Right renal pelvis (tissue), 4 donors: ENCODE measurements at places on chromosomes 13 and 19.

- no peak for DNase-seq
Observed at GRCh38 chr19:40561947-40562346, 14.7 kb upstream of the SHKBP1 start.

DNA sequence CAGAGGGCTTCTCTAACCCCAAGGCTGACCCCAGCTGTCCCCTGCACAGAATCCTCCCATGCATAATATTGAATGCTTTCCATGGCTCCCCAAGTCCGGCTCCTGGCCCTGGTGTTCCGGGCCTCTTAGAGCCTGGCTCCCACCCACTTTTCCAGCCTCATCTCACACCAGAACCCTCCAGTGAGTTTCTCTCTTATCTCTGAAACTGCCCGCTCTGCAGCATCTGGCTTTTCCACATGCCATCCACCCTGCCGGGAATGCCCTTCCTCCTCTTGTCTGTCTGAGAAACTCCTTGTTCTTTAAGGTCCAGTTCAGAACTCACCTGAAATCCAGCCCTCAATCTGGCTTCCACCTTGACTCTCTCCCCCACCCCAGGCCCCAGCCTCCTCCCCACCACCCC lies 6.8 kb downstream of the SYNGR4 start:
- no peak for DNase-seq

GRCh38 chr13:98083936-98084335 lies 59.0 kb upstream of the FARP1 start:
- DNase-seq, result no peak

DNA sequence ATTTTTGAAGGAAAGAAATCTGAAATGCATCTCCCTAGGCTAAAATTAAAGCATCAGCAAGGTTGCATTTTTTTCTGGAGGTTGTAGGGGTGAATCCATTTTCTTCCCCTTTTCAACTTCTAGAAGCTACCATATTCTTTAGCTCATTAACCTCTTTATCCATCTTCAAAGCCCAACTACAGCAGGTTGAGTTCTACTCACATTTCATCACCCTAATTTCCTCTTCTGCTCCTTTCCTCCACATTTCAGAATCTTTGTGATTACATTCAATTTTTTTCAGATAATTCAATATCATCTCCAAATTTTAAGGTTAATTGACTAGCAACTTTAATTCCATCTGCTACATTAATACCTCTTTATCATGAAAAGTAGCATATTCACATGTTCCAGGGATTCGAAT lies 2655.7 kb upstream of the PCDH20 start:
- no peak for DNase-seq

GRCh38 chr13:98824376-98825160 lies 72.1 kb upstream of the SLC15A1 start:
- DNase-seq, result no peak

DNA sequence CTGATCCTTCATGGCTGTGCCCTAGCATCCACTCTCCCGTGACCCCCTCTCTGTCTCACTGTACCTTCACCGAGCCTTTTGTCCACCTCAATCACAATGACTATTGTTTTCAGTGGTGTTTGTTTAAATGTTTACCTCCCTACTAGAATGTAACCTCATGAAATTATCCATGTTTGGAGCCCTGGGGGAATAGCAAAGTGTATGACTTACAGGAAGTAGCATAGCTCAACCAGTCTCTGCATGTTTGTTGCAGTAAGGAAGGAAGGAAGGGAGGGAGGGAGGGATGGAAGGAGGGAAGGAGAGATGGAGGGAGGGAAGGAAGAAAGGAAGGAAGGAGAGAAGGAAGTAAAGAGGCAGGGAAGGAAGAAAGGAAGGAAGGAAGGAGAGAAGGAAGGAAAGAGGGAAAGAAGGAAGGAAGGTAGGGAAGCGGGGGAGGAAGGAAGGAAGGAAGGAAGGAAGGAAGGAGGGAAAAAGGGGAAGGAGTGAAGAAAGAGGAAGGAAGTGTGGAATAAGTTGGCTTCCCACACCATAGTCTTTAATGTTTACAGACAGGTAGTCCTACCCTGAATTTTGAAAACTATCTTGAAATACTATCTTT lies 421.4 kb downstream of the COG6 start:
- no peak for DNase-seq

DNA sequence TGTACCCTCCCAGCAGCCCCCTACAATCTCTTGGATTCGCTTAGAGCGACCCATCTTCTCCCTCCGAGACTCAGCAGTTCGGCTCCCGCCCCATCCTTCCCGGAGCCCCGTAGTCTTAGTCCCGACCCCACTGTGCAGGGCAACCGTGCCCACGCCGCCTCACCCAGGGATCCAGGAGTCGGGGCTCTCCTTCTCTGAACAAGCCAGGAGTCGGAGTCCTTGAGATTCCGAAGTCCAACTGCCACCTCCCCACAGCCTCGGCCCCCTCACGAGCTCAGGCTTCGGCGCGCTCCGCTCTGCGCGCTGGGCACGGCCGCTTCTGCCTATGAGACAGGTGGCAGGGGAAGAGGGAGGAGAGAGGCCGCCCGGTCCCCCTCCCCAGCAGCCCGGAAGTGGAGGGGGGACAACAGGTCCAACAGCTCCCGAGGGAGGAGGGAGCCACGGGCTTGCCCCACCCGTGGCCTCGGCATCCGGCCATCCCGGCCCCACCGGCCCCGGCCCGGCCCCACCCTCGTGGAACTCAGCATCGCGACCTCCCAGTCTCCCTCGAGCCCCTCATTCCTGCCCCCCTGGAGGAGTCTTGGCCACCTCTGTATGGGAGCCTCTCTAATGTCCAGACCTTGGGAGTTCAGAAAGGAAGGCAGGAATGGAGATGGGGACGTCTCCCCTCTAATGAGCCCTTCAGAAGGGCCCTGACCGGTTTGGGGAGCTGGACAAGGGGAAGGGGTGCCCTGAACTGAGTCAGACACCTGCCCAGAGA lies at the start of gene PHLDB3:
Gene PHLDB3 (minus strand): TSS at position 321 of the 760 bp plus-strand sequence. CDS start 628 bp downstream, outside the sequence.
- DNase-seq, result no peak

- DNase-seq, result no peak
Observed at GRCh38 chr19:15268192-15268927, 36.1 kb upstream of the EPHX3 start.
